ENCODE measurements at places on chromosomes 13 and 19.

GRCh38 chr13:48654511-48654910, 782 bp downstream of the CYSLTR2 start:
- DNase-seq = no peak

DNA sequence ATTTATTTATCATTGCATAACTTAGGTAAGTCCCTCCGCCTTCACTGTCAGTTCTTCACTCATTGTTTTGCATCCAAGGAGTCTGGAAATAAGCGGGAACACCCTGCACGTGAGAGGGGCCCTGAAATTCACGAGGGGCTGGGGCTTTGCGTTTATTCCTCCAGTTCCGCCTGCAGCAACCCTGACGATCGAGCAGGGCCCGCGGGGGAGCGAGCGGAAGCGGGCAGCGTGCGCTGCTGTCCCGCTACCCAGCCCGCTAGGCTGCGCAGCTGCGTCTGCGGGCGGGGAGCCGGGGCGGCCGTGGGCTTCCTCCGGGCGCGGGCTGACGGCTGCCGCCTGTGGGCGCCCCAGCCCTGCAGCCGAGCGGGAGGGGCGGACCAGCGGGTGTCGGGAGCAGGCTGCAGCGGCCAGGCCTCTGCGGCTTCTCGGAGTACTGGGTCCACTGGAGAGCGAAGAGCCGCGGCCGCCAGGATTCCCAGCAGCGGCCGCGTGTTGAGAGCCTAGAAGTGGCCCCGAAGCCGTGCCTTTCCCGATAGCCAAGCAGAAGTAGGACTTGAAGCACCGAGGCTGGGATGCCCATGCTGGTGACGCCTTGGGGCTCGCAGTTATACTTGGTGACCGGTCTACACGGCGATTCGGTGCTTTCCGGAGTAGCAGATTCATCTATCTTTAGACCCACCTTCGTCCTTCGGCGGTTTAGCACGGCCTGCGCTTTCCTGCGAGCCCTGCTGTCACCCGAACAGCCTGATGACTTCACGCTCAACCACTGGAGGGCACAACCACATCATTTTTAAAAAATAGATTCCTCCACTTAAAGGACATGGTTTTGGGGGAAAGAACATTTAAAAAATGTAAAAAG, 32.9 kb upstream of the SACS start:
- no peak for DNase-seq

- DNase-seq = no peak
Measured at GRCh38 chr13:75963302-75963701, 327.2 kb downstream of the LMO7 start.

GRCh38 chr13:112444416-112445399, 68.6 kb downstream of the SPACA7 start:
- DNase-seq = peak; percentile 72

DNA sequence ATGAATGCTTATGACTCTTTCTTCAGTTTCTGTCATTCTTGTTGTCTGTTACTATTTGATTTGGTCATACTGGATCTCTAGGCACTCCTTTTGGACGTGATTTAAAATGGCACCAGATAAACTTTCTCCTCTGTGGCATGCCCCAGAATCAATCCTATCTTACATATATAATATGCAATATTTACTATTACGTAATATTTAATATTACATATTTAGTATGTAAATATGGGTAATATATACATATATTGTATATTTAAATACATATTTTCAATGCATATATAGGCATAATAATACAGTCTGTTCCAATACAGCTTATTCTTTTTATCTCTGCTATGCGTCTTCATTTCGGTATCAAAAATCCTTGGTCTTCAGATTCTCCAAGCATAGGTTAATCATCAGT, 104.4 kb upstream of the PRR20A start:
- no peak for DNase-seq

DNA sequence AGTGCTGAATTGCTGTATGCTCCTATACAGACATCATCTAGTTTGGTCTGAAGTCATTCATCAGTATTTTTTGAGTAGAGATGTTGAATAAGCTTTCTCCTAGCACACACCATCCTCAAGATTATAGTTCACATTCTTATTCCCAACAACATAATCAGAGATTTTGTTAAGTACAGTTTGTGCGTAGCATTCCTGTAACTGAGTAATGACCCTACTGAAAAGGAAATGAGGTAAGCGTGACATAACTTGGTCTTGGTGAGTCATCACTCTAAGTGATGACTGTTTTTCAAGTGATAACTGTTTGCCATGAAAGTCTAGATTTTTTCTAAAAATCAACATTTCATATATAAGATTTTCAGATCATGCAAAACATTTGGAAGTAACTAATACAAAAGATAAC, 18.5 kb upstream of the FAM216B start:
- DNase-seq = no peak

DNA sequence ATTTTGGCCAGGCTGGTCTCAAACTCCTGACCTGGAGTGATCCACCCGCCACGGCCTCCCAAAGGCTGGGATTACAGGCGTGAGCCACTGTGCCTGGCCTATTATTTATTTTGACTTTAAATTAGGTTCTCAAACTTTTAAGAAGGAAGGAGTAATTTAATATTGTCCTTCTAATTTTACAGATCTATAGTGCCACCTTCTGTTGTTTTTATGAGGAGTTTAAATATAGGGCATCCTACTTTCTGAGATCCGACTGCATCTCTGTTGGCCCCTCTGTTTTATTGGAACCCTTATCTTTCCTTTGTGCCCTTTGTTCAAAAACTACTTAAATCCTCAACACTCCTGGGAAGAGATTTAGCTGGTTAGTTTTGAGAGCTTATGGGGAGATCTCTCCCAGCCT, 25.4 kb upstream of the ZMYM5 start:
- no peak for DNase-seq

- DNase-seq = no peak
Measured at GRCh38 chr13:36115306-36115705, 15.9 kb downstream of the DCLK1 start.

- no peak for DNase-seq
Measured at GRCh38 chr19:677201-677600, 1.0 kb downstream of the FSTL3 start.

DNA sequence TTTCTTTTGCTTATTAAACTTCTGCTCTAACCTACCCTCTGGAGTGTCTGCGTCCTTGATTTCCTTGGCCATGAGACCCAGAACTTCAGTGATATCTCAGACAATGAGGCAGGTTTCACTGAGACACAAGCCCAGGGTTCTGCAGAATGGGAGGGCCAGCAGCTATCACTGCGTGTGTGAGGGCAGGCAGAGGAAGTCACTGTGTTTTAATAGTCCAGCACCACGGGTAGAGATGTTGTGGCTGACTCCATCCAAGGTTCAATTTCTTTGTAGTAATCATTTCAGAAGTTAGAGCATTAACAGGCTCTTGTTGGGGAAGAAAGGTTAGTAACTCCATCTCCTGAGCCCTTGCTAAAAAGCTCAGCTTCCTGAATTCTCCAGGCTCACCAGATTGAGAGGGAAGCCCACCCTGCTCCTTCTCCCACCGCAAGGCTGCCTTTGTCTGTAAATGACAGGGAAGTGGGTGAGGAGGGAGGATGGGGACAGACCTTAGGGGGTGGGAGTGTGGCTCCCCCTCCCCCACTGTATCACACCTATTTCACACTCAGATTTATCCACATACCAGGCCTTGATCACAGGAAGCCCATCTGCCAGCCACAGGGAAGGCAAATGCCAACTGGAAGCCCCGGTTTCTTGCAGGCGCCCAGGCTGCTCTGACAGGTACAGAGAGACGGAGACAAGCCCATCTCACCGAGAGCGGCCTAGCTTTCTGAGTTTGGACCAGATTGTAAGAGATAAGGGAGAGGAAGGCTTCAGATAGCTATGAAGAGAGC, 2.1 kb downstream of the C19orf12 start:
- DNase-seq = no peak

DNA sequence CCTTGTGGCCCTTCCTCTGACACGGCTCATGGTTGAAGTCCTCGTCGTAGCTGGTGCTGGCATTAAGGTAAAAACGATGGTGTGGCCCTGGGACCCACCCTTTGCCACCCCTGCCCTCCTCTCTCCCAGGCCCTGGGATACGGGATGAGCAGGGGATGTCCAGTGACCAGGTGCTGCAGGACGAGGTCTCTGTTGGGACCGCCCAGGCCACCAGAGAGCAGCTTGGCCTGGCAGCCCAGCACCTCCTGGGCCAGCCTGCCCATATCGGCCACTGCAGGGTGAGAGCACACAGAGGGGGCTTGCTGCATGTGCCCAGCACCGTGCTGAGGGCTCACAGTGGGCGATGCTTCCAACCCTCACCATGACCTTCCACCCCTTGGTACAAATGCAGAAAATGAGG, 6.4 kb downstream of the ACTMAP start:
- no peak for DNase-seq

DNA sequence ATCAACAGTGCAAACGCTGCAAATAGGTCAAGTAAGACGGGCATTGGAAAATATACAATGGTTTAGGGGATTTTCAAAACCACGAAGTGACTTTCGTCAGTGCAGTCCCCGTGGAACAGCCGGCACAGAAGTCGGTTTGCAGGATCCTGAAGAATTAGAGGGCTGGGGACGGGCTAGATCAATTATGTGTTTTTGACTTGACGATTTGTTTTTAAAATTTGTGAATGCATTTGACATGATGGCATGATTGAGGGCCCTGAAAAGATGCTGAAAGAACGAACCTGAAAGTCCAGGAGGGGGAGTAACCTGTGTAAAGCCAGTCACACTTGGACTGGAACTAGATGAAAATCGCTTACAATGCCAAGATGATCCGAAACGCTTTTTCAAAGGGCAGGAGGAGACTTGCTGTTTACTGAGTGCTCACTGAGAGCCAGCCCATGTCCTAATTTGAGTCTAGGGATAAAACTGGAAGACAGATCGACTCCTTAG, 8.9 kb upstream of the DGKH start:
- DNase-seq = no peak

DNA sequence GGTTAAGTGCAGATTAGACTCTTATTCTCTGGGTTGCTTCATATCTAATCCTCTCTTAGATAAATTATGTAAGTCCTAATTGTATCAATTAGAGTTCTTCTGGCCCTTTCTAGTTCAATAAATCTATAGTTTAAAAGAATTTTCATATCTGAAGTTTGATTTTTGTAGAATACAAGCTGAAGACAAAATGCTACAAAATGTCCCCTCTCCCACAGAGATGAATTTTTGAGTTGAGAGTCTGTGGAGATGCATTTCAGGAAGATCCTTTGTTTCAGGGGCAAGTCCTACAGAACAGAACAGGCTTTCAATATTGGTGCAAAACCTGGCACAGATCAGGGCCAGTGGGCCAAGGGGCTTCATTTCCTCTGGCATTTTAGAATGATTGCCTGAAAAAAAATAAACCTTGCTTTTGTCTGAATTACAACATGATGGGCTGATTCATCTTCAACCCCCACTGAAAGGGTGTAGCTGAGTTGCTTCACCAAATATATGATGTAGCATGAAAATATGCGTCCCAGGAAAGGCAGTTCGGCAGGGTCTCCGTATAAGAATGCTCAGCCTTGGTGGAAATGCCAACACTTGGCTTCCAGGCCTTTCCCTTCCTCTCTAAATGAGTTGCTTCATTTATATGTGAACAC, 6.4 kb upstream of the IPO5 start:
- no peak for DNase-seq

DNA sequence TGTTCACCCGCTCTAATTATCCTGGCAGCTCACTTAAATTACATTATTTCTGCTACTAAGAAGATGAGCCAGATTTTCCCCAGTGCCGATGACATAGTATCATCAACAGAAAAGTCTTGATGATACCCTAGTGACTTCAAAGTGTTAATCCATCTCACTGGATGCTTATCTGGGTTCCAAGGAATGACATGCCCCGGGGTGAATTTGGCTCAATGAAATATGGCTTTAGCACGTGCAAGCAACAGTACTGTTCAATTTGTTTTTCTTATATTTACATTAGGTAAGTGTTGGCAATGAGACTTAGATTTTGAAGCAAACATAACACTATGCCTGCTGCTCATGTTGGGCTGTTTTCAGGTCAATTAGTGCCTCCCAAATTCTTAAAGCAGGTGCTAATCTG, 548.2 kb upstream of the SLITRK1 start:
- DNase-seq = no peak

DNA sequence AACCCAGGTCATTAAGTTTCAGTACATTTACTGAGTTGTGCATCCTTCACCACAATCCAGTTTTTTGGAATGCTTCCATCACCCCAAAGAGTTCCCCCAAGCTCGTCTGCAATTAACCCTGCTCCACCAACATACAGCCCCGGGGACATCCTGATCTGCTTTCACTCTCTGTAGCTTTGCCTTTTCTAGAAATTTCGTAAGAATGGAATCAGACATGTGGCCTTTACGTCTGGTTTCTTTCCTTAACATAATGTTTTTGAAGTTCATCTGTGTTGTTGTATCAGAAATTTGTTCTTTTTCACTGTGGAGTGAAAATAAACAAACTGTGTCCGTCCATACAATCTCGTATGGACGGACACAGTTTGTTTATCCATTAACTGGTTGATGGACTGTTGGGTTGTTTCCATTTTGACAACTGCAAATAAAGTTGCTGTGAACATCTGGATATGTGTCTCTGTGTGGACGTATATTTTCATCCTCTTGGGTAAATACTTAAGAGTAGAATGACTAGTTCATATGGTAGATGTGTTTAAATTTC, 2.9 kb downstream of the KLHL26 start:
- DNase-seq = no peak

- DNase-seq = no peak
Measured at GRCh38 chr13:30030141-30030750, 179.8 kb upstream of the UBL3 start.

DNA sequence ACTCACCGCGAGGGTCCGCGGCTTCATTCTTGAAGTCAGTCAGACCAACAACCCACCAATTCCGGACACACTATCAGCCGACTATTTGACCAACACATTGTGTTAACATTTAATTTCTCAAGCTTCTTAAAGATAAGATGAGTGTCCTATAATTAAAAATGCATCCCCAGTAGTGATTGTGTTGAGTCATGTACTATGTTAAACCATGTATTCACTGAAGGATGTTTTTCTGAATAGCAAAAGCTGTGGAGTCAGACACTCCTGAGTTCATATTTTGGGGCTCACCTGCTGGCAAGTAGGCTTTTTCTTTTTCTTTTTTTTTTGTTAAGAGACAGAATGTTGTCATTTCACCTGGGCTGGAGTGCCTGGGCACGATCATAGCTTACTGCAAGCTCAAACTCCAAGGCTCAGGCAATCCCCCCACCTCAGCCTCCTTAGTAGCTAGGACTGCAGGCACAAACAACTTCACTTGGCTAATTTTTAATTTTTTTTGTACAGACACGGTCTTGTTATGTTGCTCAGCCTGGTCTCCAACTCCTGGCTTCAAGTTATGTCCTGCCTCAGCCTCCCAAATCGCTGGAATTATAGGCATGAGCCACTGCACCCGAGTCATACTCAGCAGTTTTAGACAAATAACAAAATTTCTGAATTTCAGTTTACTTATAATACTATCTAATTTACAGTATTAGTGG, 606.9 kb downstream of the PCDH9 start:
- DNase-seq = no peak

DNA sequence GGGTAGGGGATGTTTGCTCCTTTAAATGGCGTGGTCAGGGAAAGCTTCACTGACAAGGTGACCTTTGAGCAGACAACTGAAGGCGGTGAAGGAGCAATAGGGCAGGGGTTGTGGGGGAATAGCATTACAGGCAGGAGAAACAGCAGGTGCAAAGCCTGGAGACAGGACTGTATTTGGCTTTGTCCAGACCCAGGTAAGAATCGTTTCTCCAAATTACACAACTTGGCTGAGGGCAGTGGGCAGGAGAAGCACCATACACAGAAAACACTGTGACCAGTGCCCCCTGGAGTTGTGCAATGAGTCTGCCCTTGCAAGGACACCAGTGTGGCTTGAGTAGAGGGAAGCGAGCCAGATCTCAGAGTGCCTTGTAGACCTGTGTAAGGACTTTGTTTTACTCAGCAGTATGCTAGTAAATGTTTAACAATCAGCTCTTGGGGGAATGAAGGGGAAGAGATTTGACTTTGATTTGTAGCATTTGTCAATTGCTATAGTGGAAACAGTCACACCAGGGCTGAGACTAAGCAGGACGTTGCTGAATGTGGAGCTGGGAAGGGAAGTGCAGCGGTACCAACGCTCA, 360.0 kb downstream of the DCT start:
- no peak for DNase-seq

Measured in vagina (tissue), 2 donors.